Mammary epithelial cell (primary cell): ENCODE measurements at places on chromosomes 5 and 9. TPM values are rescaled to one million over a fixed set of nuclear protein-coding genes. Genes with fewer than 3 reads are reported as not detected.

Gene ACTBL2
- 0.50 TPM for total RNA-seq

DNA sequence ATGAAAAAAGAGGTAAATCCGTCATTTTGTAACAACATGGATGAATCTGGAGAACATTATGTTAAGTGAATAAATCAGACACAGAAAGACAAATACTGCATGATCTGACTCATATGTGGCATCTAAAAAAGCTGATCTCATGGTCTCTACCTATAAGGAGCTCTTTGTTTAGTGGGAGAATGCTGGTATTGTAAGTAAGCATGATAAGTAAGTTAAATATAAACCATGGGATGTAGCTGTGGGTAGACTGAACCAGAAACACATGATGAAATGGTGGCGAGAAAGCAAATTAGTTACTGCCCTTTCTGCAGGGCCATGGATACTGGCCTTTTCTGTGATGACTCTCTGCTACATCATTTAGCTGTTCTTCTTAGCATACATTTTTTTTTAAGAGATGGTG lies 66.4 kb upstream of the RUSC2 start:
- peak; percentile 92 for DNase-seq
- peak overlapping the region; percentile 35 for H3K27ac ChIP-seq

Gene DOCK2
- total RNA-seq, result 0.78 TPM in 1 of 2 replicates, not detected in the other

GRCh38 chr5:55600497-55601203 lies 65.9 kb upstream of the PLPP1 start:
- H3K27me3 ChIP-seq, result no peaks in the 10 kb centered on the region
- H3K4me1 ChIP-seq, result peaks cover 46% of the 10 kb centered on the region
- DNase-seq, result no peak
